ENCODE measurements at places on chromosomes 2 and 18.

DNA sequence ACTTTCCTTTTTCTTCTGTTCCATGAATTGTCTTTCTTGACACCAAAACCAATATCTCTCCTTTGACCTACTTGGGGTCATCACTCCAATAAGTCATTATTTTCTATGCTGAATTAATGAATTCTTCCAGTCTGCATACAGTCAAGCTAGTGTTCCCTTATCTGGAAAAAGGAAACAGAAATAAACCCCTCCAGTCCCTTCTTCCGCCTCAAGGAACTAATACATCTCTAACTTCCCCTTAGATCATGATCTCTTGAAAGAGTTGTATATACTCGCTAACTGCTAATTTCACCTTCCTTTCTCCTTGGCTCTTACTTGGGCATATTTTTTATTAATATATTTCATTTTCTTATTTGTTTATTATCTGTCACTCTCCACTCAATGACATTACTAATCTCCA is 7.3 kb upstream of the ARHGAP15 start:
- no peak for DNase-seq

DNA sequence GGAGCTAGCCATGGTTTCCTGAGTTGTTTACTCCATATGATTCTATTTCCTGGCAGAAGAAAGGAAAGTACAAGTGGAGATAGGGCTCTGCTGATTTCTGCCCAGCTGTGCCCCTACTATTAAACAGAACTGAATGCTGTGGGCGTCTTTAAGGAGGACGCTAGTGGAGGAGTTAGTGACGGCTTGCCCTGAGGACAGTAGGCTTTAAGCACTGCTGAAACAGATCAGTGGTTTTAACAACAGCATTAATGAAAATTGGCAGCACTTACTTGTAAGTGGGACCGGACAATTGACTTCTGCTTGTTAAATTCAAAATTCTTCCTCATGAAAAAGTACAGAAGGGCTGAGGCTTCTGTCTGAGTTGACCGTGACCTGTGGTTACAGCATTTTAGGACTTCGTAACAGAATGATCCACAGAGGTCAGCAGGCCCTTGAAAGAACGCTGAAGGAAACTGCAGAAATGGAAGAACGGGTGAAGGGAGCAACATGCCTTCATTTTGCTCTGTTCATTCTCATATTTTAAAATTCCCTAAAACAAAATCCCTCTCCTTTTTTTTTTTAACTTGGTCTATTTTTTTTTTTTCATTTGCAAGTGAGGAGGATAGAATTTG is 80.6 kb upstream of the CCDC195 start:
- DNase-seq = no peak

DNA sequence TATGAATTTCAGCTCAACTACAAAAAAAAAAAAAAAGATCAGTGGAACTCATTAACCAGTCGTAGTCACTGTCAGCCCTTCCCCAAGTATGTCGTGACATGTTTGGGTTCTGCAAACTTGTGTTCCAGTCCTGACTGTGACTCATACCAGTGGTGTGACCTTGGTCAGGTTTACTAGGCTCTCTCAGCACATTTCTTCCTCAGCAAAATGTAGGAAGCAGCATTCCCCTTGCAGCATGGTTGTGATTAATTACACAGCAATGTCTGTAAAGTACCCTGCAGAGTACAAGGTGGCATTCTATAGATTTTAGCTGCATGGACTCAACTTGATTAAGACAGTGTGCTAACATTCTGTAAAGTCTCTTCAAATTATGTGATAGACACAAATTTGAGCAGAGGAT is 156.9 kb downstream of the LAMA1 start:
- no peak for DNase-seq

- no peak for DNase-seq
Observed at GRCh38 chr2:64989982-64990614, 899 bp downstream of the SLC1A4 start.

DNA sequence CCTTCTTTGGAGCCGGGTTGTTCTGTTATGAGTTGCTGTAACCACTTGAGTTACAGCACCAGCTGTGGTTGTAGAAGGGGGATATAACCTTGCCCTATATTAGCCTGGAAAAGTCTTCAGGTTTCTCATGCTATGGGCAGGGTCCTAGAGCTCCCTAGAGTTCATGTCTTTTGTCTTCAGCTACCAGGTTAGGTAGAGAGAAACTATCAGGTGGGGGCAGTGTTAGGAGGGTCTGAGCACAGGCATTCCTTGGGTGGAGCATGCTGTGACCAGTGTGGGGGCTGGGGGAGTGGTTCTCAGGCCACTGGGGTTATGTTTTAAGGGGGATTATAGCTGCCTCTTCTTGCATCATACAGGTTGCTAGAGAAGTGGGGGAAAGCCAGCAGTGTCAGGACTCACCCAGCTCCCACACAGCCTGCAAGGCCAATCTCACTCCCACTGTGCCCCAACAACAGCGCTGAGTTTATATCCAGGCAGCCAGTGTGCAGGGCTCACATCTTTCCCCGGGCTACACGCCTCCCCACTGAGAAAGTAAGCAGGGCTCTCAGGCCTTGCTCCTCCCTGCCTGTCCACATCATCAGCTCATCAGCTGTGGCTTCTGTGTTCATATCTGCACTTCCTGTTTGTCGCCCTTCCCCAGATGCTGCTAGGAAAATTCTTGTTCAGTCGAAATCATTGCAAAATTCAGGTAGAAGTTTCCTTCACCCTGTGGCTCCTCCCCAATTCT is 133.8 kb upstream of the NRXN1 start:
- DNase-seq = no peak

- DNase-seq = no peak
Observed at GRCh38 chr2:238077292-238077691, 16.5 kb downstream of the SCLY start.

- no peak for DNase-seq
Observed at GRCh38 chr18:44537526-44537925, 143.2 kb upstream of the SETBP1 start.

GRCh38 chr2:54529935-54530334 is 73.8 kb downstream of the SPTBN1 start:
- DNase-seq = no peak
